ENCODE measurements at places on chromosomes 13 and 19. TPM values are rescaled to one million over a fixed set of nuclear protein-coding genes. Genes with fewer than 3 reads are reported as not detected.
A peak's percentile ranks its signal among the peaks of the same experiment; 100 is the strongest.

DNA sequence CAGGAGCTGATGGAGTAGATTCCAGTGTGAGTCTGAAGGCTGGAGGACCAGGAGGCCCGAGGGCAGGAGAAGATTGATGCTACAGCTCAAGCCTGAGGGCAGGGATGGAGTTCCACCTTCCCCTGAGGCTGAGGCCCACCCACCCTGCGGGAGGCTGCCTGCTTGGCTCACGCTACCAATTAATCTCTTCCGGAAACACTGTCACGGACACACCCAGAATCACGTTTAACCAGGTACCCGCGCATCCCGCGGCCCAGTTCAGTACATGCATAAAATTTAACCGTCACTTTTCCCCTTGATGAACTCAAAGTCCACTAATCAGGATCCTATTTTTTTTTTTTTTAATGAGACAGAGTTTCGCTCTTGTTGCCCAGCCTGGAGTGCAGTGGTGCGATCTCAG, 5.2 kb upstream of the ZNF628 start:
- no peak overlapping the region for H3K4me3 ChIP-seq
- no peak overlapping the region for H3K27ac ChIP-seq
- H3K27me3 ChIP-seq, result peaks cover 26% of the 10 kb centered on the region
- peaks cover 20% of the 10 kb centered on the region for H3K4me1 ChIP-seq
- DNase-seq, result no peak
- H3K36me3 ChIP-seq, result no peaks in the 10 kb centered on the region

- peaks cover 12% of the 10 kb centered on the region for H3K4me1 ChIP-seq
- no peak overlapping the region for H3K4me3 ChIP-seq
- no peaks in the 10 kb centered on the region for H3K36me3 ChIP-seq
- H3K27ac ChIP-seq, result no peak overlapping the region
- no peak for DNase-seq
Measured at GRCh38 chr19:33689138-33689746, 67.5 kb downstream of the CHST8 start.

DNA sequence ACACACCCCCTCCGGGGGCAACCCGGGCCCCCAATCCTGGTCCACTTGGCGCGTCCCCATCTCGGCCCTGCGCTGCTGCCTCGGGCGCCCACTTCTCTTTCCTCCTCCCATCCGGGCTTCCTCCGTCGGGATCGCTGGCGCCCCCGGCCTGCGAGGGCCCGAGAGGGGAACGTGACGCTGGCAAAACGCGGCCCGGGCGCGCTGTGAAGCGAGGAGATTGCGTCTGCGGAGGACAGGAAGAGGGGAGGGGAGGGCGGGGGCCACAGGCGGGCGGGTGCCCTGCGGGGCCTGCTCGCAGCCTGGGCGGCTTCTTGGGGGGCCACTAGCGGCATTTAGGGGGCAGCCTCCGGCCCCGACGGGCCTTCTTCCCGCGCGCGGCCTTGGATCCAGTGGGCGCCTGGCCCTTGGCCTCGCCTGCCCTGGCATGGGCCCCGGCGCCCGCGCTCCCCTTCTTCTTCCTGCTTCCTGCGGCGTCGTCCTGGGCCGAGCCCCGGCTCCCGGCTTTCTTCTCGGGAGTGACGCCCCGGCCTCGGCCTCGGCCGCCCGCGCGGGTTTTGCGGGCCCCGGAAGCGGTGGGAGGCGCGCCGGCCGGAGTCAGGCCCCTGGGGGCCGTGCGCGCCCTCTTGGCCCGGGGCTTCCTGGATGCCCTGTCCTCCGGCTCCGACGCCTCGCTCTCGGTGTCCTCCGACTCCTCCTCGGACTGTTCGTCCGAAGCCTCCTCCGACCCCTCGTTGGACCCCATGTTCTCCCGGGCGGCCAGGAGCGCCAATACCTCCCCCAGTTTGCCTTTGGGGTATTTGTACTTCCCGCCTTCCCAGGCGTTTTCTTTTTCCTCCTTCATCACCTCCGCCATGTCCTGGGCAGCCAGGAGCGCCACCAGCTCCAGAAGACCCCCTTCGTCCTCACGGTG, 2.2 kb downstream of the PNMA8B start:
- H3K4me3 ChIP-seq, result peak overlapping the region; percentile 72
- 0 out of 2 replicates have a peak, but pooled peaks cover 2% of the 10 kb centered on the region for H3K36me3 ChIP-seq
- peak; percentile 64 for DNase-seq
- H3K27ac ChIP-seq, result no peak overlapping the region
- peaks cover 71% of the 10 kb centered on the region for H3K27me3 ChIP-seq

- DNase-seq, result no peak
- peak overlapping the region; percentile 99 for H3K27ac ChIP-seq
- H3K36me3 ChIP-seq, result peaks cover 18% of the 10 kb centered on the region
Measured at GRCh38 chr19:47111006-47111621, 2.5 kb downstream of the ZC3H4 start.

- H3K27me3 ChIP-seq, result no peaks in the 10 kb centered on the region
- DNase-seq, result no peak
- no peaks in the 10 kb centered on the region for H3K36me3 ChIP-seq
Measured at GRCh38 chr13:23642110-23642509, 71.9 kb downstream of the TNFRSF19 start.

- H3K27ac ChIP-seq, result 0 out of 2 replicates have a peak overlapping the region, but pooled peaks have one; percentile 29
- H3K4me1 ChIP-seq, result peaks cover 6% of the 10 kb centered on the region
- H3K36me3 ChIP-seq, result no peaks in the 10 kb centered on the region
- DNase-seq, result no peak
- no peaks in the 10 kb centered on the region for H3K27me3 ChIP-seq
Measured at GRCh38 chr19:57269515-57270250, 10.6 kb upstream of the ZNF460 start.

GRCh38 chr19:5990289-5990797, 12.4 kb upstream of the RANBP3 start:
- peak overlapping the region; percentile 64 for H3K4me3 ChIP-seq
- no peaks in the 10 kb centered on the region for H3K27me3 ChIP-seq
- H3K4me1 ChIP-seq, result peaks cover 12% of the 10 kb centered on the region
- no peaks in the 10 kb centered on the region for H3K36me3 ChIP-seq

NOVA2 gene
- 15.6 TPM for total RNA-seq

GRCh38 chr13:37616131-37616530, 17.6 kb upstream of the POSTN start:
- no peaks in the 10 kb centered on the region for H3K27me3 ChIP-seq
- no peak overlapping the region for H3K27ac ChIP-seq
- H3K36me3 ChIP-seq, result no peaks in the 10 kb centered on the region
- no peak for DNase-seq
- peaks cover 9% of the 10 kb centered on the region for H3K4me1 ChIP-seq

ZNF382 gene
- total RNA-seq, result 8.2 TPM

- H3K27me3 ChIP-seq, result no peaks in the 10 kb centered on the region
- no peak overlapping the region for H3K27ac ChIP-seq
- no peak overlapping the region for H3K4me3 ChIP-seq
Measured at GRCh38 chr13:111161601-111162600, 46.8 kb downstream of the ARHGEF7 start.

GRCh38 chr19:38395381-38396114, 7.1 kb downstream of the SPRED3 start:
- DNase-seq, result no peak
- H3K27me3 ChIP-seq, result peaks cover 55% of the 10 kb centered on the region
- H3K27ac ChIP-seq, result no peak overlapping the region
- peak overlapping the region; percentile 66 for H3K4me3 ChIP-seq
- H3K4me1 ChIP-seq, result peaks cover 25% of the 10 kb centered on the region
- H3K36me3 ChIP-seq, result peaks cover 30% of the 10 kb centered on the region

GRCh38 chr13:48954081-48954480, 21.6 kb upstream of the FNDC3A start:
- H3K4me1 ChIP-seq, result peaks cover 3% of the 10 kb centered on the region
- H3K36me3 ChIP-seq, result no peaks in the 10 kb centered on the region

PDS5B gene
- total RNA-seq, result 41.3 TPM

FUT1 gene
- 10.1 TPM for total RNA-seq

PGLYRP2 gene
- not detected for total RNA-seq

RNASEH2A gene
- 71.3 TPM for total RNA-seq

- H3K36me3 ChIP-seq, result no peaks in the 10 kb centered on the region
- peaks cover 34% of the 10 kb centered on the region for H3K4me1 ChIP-seq
- H3K4me3 ChIP-seq, result no peak overlapping the region
- DNase-seq, result no peak
Measured at GRCh38 chr13:99122171-99122570, 78.5 kb upstream of the UBAC2 start.

CLN5 gene
- total RNA-seq, result 9.3 TPM

DNA sequence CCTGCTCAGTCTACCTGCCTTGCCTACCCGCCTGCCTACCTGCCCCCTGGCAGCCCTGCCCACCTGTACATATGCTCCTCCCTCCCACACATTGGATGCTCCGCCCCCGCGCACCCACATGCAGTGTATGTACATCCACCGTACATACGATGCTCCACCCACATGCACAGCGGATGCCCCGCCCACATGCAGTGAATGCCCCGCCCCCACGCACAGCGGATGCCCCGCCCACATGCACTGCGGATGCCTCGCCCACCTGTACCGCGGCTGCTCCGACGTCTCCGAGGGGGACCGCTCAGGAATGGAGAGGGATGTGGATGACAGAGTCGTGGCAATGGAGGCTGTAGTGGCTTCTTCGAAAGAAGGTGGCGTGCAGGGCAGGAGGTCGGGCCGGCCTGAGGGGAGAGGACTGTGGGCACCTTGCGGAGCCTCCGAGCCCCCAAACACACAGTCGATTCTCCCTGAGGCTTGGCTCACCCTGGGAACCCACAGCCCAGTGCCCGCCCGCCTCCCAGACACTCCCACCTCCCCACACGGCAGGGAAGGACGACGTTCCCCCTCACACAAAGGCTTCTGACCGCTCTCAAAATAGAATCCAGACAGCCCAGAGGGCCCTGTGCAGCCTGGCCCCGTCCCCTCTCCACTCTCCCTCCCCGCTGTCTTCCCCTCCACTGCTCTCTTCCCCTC, 16.5 kb upstream of the CACTIN start:
- H3K27me3 ChIP-seq, result no peaks in the 10 kb centered on the region
- peaks cover 10% of the 10 kb centered on the region for H3K36me3 ChIP-seq
- DNase-seq, result peak; percentile 79
- H3K4me3 ChIP-seq, result no peak overlapping the region

- DNase-seq, result peak; percentile 66
- H3K4me3 ChIP-seq, result no peak overlapping the region
- H3K27ac ChIP-seq, result no peak overlapping the region
- no peaks in the 10 kb centered on the region for H3K36me3 ChIP-seq
- H3K4me1 ChIP-seq, result no peaks in the 10 kb centered on the region
Measured at GRCh38 chr19:41821003-41821735, 23.3 kb downstream of the LYPD4 start.

DNA sequence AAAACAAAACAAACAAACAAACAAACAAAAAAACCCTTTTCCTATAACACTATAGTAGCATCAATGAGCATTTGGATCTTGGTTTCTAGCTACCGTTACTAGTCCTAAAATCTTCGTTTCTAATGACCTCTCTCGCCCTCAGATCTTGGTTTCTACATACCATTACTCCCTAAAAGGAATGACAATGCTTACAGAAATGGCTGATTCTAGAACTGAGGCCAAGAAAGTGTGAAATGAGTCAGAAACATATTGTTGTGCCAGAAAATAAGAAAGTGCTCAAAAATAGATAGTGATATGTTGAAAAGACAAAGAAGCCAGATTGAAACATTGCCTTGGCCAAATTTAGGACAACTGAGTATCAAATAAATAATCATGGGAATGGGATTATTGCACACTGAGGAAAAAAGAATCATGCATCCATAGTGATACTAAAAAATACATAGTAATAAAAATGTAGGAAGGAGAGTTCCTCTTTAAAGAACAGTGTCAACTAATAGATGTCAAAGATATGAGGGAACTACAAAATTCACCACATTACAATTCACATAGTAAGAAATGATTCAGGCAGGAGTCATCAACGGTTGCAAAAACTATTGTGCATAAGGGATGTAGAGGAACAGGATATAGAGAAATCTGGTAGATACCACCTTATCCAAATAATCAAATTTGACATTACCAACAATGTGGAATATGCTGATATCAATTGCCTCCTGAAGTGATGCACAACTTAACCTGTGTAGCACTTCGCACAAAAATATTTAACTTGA, 386.6 kb downstream of the DIAPH3 start:
- no peaks in the 10 kb centered on the region for H3K27me3 ChIP-seq
- no peak overlapping the region for H3K4me3 ChIP-seq
- H3K4me1 ChIP-seq, result 0 out of 2 replicates have a peak, but pooled peaks cover 3% of the 10 kb centered on the region

- H3K27ac ChIP-seq, result no peak overlapping the region
- H3K4me3 ChIP-seq, result peak overlapping the region; percentile 92
- peak; percentile 35 for DNase-seq
- peaks cover 58% of the 10 kb centered on the region for H3K4me1 ChIP-seq
Measured at GRCh38 chr13:44576351-44577235, 463 bp upstream of the TSC22D1 start.

GPC5 gene
- total RNA-seq, result 0.46 TPM

- H3K27ac ChIP-seq, result no peak overlapping the region
- no peaks in the 10 kb centered on the region for H3K4me1 ChIP-seq
- H3K27me3 ChIP-seq, result no peaks in the 10 kb centered on the region
- no peak for DNase-seq
- H3K4me3 ChIP-seq, result no peak overlapping the region
- no peaks in the 10 kb centered on the region for H3K36me3 ChIP-seq
Measured at GRCh38 chr13:89214185-89214584, 1543.0 kb downstream of the SLITRK5 start.

GRCh38 chr13:93729383-93729782, 502.8 kb downstream of the GPC6 start:
- peaks cover 19% of the 10 kb centered on the region for H3K4me1 ChIP-seq
- no peaks in the 10 kb centered on the region for H3K36me3 ChIP-seq
- no peaks in the 10 kb centered on the region for H3K27me3 ChIP-seq
- H3K4me3 ChIP-seq, result no peak overlapping the region

- no peaks in the 10 kb centered on the region for H3K27me3 ChIP-seq
- H3K36me3 ChIP-seq, result no peaks in the 10 kb centered on the region
Measured at GRCh38 chr19:3227054-3227626, 2.7 kb downstream of the CELF5 start.

DNA sequence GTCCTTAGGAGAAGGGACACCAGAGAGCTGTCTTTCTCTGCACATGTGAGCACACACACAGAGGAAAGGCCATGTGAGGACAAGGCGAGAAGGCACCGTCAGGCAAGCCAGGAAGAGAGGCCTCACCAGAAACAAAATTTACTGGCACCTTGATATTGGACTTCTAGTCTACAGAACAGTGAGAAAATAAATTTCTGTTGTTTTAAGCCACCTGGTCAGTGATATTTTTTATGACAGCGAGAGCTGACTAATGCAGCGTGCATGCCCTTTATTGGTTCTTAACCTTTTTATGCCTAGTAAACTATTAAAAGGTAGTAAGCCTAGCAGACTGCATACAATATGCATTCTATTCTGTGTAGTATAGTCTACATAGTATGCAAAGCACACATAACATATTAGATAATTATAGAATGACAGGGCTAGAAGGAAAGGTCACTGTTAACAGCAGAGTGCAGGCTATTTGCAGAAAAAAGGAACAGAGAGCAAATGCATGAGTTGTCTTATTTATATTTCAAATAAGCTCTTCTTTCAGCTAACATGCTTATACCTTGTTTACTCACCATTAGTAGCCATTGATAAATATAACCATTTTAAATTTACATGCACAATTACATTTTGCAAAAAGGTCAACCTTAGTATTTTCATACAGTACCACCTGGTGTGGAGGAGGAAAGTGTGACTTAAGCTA, 25.2 kb upstream of the KATNAL1 start:
- H3K4me3 ChIP-seq, result no peak overlapping the region
- H3K36me3 ChIP-seq, result no peaks in the 10 kb centered on the region
- DNase-seq, result no peak
- no peaks in the 10 kb centered on the region for H3K27me3 ChIP-seq

GRCh38 chr13:110105136-110105535, 201.8 kb downstream of the COL4A1 start:
- DNase-seq, result no peak
- H3K27ac ChIP-seq, result no peak overlapping the region
- peaks cover 5% of the 10 kb centered on the region for H3K27me3 ChIP-seq
- peaks cover 8% of the 10 kb centered on the region for H3K36me3 ChIP-seq
- no peak overlapping the region for H3K4me3 ChIP-seq

- no peak for DNase-seq
- H3K4me3 ChIP-seq, result peak overlapping the region; percentile 77
- H3K4me1 ChIP-seq, result peaks cover 7% of the 10 kb centered on the region
- peaks cover 4% of the 10 kb centered on the region for H3K27me3 ChIP-seq
Measured at GRCh38 chr19:13765395-13766094, 1.2 kb downstream of the MRI1 start.

MYH14 gene
- total RNA-seq, result 25.8 TPM

Data from WTC11 (cell line).